T-cell (primary cell): ENCODE measurements at places on chromosomes 5 and 9.

GRCh38 chr9:20564650-20565049 is 57.6 kb downstream of the MLLT3 start:
- DNase-seq: no peak

- DNase-seq: no peak
Observed at GRCh38 chr9:128936171-128936865, 11.1 kb downstream of the DOLK start.

DNA sequence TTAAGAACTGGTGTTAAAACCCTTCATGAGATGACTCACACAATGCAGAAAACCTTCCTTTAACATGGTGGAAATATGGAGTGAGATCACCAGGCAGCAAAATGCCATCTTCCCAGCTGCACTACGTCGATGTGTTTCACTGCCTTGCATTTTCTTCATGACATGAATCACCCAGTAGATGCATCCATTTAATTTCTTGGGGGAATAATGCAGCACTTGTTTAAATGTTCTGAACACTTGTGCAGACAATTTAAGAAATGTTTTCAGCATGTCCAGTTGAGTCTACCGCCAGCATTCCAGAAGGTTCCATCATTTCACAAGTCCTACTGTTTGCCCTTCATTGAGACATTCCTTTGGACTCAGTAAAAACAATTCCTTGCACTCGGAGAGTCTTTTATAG is 81.6 kb downstream of the ADAMTS16 start:
- DNase-seq: no peak

DNA sequence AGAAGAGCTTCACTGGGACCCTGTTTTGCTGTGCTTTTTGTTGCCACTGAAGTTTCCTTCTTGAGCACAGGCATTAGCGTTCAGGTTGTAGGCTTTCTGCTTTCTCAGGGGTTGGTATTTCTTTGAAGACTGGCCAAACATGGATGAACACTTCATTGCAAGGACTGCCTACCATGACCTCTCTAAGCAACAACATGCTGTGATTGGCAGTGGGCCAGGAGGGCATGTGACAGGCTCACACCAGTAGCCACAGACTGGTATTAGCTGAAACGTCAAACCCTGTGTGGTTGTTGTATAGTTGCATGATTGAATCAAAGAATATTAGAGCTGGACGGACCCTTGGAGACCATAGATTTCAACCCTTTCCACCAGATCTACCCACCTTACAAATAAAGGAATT is 20.0 kb upstream of the MLANA start:
- no peak for DNase-seq

DNA sequence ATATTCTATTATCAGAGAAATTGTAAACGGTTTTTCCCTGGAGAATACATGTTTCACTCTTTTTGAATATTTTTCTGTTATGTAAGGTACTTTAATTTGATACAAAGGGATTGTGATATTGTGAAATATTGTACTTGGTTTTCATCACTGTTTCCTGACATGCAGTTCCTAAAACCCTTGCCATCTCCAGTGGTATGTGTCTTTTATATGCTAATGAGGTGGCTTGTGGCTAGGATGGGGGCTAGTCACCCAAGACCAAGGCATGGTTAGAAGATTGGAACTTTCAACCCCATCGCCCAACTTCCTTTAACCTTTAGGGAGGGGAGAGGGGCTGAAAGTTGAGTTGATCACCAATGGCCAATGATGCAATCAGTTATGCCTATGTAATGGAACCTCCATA is 160.6 kb downstream of the TAF11L14 start:
- no peak for DNase-seq

DNA sequence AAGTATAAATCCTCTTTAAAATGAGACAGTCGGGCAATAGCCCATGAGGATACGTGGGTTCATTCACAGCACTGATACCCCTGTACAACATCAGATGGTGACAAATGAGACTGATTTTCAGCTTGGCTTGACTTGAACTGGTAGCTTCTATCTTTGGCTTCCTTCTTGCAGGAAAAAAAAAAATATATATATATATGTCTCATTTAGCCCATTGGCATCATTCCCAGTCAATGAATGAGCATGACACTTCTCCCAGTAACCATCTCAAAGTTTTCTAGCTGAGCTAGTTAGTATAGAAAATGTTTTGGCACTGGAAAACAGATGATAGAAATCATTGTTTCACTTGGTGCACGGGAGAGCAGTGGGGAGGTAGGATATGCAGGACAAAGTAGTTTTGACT is 222.5 kb upstream of the TAS2R1 start:
- no peak for DNase-seq

DNA sequence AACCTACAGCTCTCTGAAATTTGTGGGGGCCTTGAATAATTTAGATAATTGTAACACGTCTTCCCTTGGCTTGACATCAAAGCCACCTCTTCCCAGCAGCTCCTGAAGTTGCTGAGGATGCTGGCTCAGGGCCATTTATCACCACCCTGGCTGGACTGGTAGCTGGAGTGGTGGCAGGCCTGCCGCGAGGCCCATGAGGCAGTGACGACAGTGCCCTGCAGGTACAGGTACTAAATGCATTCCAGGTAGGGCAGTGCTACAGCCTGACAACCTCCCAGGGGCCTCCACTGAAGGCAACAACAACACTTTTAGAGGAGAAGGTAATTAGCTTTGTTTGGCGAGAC is 270.2 kb upstream of the KLF4 start:
- no peak for DNase-seq

GRCh38 chr9:134390537-134390936 is 64.3 kb downstream of the RXRA start:
- DNase-seq: peak; percentile 68
